A549 treated with RU486 at 1 μM for 4 hours (cell line): ENCODE measurements at places on chromosomes 6 and 20. TPM values are rescaled to one million over a fixed set of nuclear protein-coding genes. Genes with fewer than 3 reads are reported as not detected.

The ID4 gene
- total RNA-seq: 0.73 to 1.6 TPM (median 0.92 TPM) in 5 replicates

The DEFB124 gene
- total RNA-seq: not detected in 5 replicates

The RHAG gene
- total RNA-seq: 0.09 to 0.10 TPM in 2 of 5 replicates, not detected in the others

The MEI4 gene
- not detected in 5 replicates for total RNA-seq

The SLC26A8 gene
- not detected in 5 replicates for total RNA-seq

The TFAP2D gene
- total RNA-seq: not detected in 5 replicates

The ASIP gene
- not detected in 5 replicates for total RNA-seq

The SAMD5 gene
- 0.41 to 0.73 TPM (median 0.66 TPM) in 5 replicates for total RNA-seq

The MPIG6B gene
- total RNA-seq: not detected in 5 replicates

The TTLL9 gene
- total RNA-seq: 0.03 to 0.15 TPM (median 0.09 TPM) in 5 replicates

The SLPI gene
- 8.9 to 16.3 TPM (median 11.7 TPM) in 5 replicates for total RNA-seq

The IL20RA gene
- 0.03 TPM in 1 of 5 replicates, not detected in the others for total RNA-seq

The MAP3K7 gene
- 8.5 to 13.0 TPM (median 12.8 TPM) in 5 replicates for total RNA-seq

The ENPP3 gene
- not detected in 5 replicates for total RNA-seq

The TDRD6 gene
- not detected in 5 replicates for total RNA-seq

The C6orf58 gene
- 0.13 to 0.33 TPM (median 0.13 TPM) in 3 of 5 replicates, not detected in the others for total RNA-seq

The DACT2 gene
- 0.07 to 0.65 TPM (median 0.25 TPM) in 5 replicates for total RNA-seq

The NRSN1 gene
- total RNA-seq: not detected in 5 replicates

The OLIG3 gene
- total RNA-seq: not detected in 5 replicates

The PSORS1C2 gene
- not detected in 5 replicates for total RNA-seq

The MEP1A gene
- total RNA-seq: not detected in 5 replicates

The SLC22A2 gene
- total RNA-seq: 0.10 to 0.23 TPM in 2 of 5 replicates, not detected in the others

The HBS1L gene
- 22.0 to 43.2 TPM (median 33.4 TPM) in 5 replicates for total RNA-seq

The EFCAB8 gene
- total RNA-seq: not detected in 5 replicates

The NKX2-4 gene
- 0.06 TPM in 1 of 5 replicates, not detected in the others for total RNA-seq
